ENCODE measurements at places on chromosomes 3 and 15.

DNA sequence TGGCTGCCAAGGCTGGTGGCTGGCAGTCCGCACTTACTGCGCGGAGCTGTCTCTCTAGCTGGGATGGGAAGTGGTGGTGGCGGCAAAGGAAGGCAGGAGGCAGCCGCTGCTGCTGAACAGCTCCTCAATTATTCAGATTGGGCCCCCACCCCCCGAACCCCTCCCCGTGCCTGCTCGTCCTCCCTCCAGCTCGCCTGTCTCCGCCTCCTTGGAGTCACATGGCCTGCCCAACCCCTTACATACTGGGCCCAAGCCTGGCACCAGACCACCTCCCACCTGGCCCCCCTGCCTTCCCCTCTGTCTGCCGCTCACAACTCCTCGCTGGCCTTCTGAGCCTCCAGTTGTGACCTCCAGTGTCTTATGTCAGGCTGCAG lies at the start of gene SLC7A14:
TSS of gene SLC7A14 (minus strand) at position 139 of the 374 bp plus-strand sequence. CDS start 59,139 bp downstream, outside the sequence.
- DNase-seq: no peak

DNA sequence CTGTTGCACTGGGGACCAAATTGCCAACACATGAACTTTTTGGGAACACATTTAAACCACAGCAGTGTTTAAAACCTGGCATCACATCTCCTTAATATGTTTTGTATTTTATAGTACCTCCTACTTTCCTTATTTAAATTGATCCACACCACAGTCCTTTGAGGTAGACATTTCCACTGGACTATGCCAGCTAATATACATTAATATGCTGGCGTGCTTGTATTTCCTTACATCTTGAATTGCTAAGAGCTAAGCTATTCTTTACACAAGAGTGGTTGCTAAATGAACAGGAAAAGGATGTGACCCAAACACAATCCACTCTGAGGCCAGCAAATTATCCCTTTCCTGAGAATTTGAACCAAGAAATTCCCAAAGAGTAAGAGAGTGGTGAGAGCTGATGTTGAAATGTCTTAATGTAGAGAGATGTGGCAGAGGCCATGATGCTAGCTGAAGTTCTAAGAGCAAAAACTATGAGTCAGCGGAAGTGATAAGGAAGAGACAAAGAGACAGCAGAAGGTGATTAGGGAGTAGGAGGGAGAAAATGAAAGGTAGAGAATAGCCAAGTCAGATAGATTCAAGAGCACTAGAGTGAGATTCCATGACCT lies 131.2 kb downstream of the CD47 start:
- no peak for DNase-seq

GRCh38 chr3:12371525-12372140 lies 82.8 kb downstream of the PPARG start:
- DNase-seq: no peak

DNA sequence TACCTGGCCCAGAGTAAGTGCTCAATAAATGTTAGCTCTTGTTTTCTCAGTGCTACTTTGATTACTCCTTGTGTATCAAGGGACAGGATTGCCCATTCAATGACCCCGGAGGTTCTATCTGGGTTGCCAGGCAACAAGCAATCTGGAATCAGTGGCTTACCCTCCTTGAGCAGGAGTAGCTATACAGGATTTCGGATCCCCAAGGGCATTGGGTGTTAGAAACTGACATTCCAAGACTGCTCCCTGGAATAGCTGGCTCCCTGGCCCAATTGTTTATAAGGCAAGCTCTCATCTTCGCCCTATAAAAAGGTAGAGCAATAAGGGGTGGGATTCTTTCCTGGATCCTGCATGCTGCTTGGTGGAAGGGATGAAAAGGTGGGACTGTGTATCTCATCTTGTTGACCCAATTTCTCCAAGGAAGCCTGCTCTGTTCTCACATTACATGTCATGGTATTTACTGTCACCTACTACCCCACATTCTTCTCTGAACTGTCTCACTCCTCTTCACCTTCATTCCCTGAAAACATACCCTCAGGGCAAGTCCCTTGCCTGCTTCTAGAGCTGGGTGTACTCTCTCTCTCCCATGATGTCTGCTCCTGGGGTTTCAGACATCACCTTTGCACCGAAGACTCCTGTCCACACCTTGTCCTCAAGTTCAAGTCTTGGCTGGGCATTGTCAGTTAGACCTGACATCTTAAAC lies 26.4 kb upstream of the SCN10A start:
- DNase-seq: no peak

GRCh38 chr15:87496109-87496508 lies 760.4 kb downstream of the NTRK3 start:
- DNase-seq: no peak

DNA sequence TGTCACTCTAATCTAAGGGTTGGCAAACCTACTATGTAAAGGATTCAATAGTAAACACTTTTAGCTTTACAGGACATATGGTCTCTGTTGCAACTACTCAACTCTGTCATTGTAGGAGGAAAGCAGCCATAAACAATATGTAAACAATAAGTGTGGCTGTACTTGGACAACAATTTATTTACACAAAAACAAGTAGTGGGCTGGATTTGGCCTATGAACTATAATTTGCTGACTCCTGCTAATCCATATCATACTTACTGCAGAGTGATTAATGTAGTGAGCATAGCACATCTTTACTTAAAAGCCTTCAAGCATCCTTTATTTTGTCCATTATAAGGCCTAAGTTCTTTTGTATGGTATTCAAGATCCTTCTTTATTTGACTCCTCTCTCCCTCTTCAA lies 441.9 kb downstream of the ZIC1 start:
- DNase-seq: no peak

DNA sequence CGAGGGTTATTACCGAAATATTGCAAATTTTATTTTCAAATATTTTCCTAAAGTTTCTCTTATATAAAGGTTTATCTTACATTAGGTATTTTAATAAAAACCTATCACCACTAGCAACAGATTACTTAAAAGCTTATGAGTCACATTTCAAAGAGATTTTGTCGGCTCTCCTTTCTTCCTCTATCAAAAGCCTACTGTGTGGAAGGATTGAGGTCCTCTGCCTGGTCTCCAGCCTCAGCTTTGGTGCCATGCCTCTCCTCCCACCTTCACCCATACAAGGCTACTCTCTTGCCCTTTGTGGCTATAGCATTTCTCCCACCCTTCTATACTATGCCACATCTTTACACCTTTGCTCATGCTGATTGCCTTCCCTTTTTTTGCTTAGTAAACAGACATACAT lies 199.3 kb downstream of the TNIK start:
- no peak for DNase-seq

- DNase-seq: peak; percentile 89
Observed at GRCh38 chr15:70437882-70438451, 325.4 kb downstream of the UACA start.

GRCh38 chr3:71117572-71118247 lies 465.8 kb downstream of the FOXP1 start:
- no peak for DNase-seq

DNA sequence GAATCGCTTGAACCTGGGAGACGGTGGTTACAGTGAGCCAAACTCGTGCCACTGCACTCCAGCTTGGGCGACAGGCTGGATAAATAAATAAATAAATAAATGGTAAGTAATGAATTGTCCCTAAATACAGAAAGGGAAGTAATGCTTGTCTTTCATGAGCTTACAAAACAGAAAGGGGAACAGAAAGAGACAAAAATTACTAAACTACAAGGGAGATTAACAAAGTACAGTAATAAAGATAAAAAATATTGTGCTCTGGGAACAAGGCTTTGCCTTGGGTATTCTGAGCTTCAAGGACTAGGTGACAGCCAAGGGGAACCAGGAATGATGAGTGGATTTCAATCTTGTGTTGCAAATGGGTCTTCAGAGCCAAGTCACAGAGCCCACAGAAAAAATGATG lies 9.2 kb upstream of the HLTF start:
- no peak for DNase-seq

- DNase-seq: no peak
Observed at GRCh38 chr15:83889995-83890394, 236.1 kb downstream of the ADAMTSL3 start.

DNA sequence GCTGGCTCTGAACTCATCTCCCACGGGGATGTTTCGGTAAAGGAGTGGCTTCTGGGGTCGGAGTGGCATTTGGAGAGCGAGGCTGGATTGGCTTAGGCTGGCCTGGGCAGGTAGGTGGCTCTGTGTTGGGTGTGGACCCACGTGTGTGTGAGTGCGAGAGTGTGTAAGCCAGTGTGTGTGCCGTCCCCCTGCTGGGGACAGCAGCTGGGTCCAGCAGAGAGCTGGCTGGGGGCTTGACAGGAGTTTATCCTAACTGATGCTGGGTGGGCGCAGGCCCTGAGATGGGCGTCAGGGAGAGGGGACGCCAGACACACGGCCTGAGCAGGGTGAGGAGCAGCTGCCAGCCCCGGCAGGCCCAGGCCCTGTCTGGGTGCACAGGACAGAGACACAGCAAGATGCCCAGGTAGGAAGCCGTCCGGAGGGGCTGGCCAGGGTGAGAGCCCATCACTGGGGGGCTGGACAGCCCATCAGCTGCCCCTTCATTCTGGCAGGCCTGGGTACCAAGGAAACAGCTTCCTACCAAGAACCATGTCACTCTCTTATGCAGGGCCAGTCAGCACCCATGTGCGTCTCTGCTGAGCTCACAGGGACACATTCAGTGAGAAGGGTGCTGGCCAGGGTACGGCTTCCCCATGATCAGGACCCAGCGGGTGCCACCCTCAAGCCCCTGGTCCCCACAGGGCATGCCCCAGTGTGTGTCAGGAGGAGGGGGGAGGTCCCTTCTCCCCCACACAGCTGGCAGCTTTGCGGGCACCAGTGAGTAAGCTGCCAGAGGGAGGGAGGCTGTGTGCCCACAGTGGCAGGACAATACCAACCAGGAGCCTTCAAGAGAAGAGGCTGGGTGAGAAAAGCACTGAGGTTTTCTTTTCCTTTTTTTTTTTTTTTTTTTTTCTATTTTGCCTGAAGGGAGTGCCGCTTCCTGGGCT lies 1.1 kb downstream of the PAK6 start:
- DNase-seq: no peak

GRCh38 chr3:19347671-19348070 lies 199.4 kb downstream of the KCNH8 start:
- no peak for DNase-seq

DNA sequence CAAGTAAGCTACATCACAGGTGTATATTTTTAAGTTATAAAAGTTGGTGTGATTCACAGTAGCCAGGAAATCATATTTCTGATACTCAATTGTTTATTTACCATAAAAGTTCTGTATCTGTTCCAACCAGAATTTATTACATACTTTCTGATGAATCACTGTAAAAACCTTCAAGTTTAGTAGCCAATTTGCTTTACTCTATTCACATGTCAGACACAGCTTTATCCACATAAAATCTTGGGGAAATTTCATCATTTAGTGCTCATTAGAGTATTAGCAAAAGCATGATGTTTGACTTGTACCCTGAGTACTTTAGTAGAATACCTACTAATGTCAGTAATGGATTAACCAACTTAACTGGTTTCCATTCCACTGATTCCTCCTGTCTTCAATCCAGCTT lies 249.8 kb downstream of the POLQ start:
- DNase-seq: no peak

DNA sequence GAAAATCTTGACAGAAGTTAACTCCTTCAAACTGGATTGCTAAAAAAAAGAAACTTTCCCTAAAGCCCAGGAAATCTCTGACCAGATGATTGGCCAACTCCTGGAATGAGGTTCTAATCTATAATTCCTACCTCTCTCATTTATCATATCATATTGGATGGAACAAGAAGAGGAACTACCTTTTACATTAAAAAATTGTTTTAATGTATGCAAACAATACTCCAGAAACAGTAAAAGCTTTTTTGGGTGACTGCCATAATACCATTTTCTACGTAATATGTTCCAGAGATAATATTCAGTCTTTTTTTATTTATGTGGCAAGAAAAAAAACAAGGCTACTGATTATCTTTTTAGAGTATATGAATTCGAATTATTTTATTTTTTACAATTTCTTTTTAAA lies 204.4 kb downstream of the TUSC7 start:
- DNase-seq: no peak

GRCh38 chr3:25724948-25725645 lies 58.1 kb downstream of the NGLY1 start:
- no peak for DNase-seq

DNA sequence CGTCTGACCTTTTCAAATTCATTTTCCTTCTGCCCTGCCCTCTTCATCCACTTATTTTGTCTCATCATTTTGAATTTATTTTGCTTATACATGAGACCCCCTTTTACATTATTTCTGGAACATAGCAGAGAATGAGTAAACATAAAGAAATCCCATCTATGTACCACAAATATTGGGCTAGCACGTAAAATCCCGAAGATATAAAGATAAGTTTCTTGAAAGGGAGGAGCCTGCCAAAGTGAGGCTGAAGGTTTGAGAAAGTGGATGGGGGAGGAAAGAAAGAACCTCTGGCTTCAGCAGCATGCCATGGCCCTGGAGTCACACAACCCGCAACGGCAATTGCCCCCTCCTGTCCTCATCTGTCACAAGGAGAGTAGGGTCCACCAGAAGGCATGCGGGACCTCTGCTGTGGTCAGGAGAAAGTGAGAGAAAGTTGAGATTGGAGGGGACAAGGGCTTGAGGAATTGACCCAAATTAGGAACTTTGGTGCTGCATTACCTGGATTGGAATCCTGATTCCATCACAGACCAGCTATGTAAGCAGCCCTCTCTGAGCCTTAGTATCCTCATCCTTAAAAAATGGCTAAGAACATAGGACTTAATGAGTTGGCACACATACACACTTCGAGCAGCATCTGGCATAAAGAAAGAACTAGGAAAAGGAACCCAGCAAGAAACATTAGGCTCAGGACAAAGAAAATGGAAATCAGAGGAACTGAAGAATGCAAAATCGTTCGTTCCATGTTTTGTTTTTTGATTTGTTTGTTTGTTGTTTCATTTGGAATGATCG lies 53.7 kb upstream of the GYG1 start:
- no peak for DNase-seq

- DNase-seq: no peak
Observed at GRCh38 chr3:100107221-100107814, 7.0 kb downstream of the FILIP1L start.

DNA sequence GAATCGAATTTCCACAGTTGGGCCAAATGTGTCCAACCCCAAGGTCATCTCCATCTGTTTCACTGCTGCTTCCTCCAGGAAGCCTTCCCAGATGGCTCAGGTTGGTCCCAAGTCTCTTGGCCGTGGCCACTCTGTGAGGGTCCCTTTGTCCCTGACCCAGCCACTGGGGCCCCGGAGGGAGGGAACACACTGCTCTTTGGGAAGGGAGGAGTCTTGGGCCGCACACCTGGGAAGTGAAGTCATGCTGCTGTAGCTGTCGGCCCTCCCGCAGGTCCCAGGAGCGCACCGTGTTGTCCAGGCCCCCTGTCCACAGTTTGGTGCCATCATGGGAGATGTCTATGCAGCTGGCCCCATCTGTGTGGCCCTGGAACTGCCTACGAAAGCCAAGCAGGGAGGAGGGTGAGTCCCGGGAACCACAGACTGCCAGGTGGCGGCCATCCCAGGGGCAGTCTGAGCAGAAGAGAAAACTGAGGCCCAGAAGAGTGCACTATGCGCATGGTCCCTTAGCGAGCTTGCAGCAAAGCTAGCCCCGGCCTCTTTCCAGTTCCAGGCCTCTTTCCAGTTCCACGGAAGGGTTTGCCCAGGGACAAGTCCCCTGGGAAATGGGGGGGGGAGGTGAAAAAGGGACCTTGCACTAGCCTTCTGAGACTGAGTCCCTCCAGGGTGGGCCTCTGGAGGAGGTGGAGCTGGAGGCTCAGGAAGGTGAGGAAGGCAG lies 44.6 kb downstream of the TLE3 start:
- DNase-seq: peak; percentile 69

Data from RWPE2 (cell line).